ENCODE measurements at places on chromosomes 5 and 9.
A peak's percentile ranks its signal among the peaks of the same experiment; 100 is the strongest.

DNA sequence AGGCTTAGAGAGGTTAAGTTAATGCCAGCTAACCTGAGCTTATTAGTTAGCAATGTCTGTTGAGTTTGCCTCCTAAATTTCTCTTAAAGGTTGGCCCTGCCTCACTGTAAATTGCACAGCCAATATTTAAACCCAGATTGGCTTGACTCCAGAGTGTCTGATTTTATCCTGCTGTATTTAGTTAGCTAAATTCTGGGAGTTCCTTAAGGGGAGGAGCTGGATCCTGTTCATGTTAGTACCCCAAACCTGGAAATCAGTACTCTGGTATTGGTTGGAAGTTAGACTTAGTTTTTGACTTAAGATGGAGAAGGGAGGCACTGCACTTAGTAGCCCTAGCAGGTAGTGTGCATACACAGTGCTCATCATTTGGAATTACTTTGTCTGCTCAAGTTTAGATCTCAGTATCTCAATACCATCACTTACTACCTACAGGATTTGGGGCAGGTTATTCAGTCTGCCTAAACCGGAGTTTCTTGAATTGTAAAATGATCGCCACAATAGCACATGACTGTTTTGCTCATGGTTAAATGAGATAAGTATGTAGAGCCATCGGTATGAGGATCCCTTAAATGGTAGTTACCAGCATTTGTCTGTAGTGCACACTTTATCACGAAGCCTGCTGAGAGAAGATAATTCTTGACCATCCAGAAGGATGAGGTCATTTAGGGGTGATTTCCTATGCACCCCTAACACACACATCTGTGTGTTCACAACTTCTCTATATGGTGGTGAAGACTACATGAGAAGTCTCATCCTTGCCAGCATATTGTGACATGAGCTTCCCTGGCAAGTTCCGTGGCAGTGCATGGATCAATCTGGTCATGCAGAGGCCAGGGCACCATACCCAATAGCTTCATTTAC lies 264.8 kb upstream of the TRIM32 start:
- no peak for DNase-seq

GRCh38 chr5:142874540-142874939 lies 104.4 kb downstream of the ARHGAP26 start:
- no peak for DNase-seq

DNA sequence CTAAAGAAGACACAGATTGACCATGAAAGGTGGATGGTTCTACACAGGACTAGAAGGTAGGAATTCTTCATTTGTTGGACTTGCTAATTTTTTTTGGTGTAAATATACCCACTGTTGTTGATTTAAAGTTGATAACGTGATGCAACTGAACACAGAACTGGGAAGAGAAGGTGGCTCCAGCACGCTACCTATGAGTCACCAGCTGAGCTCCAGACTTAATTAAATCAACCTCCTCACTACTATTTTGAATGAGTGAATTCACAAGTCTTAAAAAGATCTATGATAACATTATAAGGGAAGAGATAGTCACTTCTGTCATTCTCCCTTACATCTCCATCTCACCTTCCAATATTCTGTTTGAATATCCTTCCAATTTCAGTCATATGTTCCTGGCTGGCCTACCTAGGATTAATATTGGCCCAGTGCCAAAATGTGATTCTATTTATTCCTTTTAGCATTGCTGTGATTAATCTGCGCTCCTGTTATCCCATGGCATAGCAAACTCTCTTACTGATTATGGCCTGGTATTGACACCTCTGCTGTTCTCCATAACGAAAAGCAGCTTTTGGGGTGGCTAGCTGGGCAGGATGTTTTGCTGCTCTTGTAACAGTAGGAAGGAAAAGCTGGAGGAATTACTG lies 135.9 kb upstream of the CCDC152 start:
- no peak for DNase-seq

GRCh38 chr5:158013939-158014338 lies 155.0 kb upstream of the CLINT1 start:
- DNase-seq = no peak

DNA sequence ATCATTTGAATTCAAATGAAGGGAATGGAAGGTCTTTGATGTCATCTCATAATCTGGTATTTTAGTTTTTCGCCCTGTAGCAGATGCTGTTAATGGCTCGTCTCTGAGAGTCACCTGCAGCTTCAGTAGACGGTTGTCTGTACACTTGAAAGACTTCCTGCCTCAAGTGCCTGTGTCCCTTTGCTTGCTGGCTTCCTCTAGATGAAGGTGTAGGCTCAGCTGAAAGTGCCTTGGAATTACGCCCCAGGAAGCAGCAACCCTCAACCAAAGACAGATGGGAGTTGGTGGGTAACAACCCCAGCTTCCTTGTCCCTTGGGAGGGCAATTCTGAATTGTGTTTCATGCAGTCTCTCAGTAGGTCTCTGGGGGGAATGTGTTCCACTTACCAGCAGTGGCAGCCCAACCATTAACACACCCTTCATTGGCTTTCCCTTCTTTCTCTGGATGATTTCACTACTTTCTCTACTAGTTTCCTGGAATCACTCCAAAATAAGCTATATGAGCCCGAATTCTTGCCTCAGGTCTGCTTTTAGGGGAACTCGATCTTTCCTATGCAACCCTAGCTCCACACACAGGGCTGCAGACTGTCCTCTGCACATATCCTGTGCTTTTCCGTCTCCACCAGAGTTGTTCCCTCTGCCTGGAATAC lies 395.6 kb downstream of the DMAC1 start:
- no peak for DNase-seq

DNA sequence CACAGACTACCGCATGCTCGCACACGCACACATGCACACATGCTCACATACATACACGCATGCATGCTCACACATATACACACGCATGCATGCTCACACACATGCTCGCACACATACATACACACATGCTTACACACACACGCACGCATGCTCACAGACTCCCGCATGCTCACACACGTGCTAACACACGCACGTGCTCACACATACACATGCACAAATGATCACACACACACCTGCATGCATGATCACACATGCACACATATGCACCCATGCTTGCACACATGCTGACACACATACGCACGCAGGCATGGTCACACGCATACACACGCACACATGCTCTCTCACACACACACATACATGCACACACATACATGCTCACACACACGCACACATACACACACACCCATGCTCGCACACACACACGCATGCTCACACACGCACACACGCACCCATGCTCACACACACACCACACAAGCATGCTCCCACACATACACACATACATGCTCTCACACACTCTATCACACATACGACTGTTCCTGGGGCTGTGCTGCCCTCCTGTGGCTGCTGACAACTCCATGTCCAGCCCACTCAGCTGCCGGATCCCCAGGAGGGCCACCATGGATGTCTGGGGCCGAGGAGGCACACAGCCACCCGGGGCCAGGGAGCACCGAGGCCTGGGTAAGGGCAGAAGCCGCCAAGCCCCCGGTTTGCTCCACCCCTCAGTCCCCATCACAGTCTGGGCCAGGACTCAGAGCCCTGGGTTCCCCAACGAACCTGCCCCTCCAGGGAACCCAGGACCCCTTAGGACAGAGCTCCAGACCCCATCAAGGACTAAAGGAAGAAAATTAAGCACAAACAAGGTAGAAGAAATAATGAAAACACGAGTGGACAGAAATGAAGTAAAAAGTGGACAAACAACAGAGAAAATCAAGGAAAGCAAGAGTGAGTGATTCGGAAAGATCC lies 31.4 kb upstream of the EGFL7 start:
- peak; percentile 61 for DNase-seq

DNA sequence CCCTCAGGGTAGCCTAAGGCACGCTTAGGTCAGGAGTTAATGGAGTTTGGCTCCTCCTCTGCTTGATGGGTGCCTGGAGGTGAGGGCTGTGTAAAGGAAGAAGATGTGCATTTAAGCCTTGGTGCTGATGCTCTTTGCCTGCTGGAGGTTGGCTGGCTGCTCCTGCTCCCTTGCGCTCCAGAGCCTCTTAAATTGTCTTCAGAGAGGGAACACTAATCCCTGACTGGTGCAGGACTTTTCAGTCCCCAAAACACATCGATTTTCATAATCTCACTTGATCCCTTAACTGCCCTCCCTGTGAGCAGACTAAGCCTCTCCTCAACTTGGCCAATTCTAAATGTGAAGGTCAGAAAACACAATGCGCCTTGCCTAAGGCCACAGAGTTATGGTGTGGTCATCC lies 16.2 kb upstream of the TCOF1 start:
- no peak for DNase-seq

- DNase-seq = no peak
These were observed 302.1 kb downstream of the CSNK1G3 start for GRCh38 chr5:123813937-123814624.

DNA sequence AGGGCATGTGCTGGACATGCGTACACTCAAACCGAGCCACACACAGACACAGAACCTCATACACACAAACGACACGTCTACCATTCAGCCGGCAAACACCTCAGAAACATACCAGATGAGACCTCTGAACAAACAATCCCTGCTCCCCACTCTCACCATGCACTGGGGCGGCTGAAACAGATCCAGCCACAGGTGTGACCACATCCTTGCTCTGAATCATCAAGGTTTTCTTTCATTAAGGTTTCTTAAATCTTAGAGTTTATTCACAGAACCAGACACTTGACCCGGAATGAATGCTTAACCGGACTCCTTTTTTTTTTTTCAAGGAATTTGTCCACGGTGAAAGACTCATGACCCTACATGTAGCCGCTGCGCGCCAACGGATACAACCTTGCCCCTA lies 26.2 kb downstream of the TERT start:
- DNase-seq = no peak

- no peak for DNase-seq
These were observed 33.3 kb upstream of the EPB41L4B start for GRCh38 chr9:109354190-109354589.

DNA sequence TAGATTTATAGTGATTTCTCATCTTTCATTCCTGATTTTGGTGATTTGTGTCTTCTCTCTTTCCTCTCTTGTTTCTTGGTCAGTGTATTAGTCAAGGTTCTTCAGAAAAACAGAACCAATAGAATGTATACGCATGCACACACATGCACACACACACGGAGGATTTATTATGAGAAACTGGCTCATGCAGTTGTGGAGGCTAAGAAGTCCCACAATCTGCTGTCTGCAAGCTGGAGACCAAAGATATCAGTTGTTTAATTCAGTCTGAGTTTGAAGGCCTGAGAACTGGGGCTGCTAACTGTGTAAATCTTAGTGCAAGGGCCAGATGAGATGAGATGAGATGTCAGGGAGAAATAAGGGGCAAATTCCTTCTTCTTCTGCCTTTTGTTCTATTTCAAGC lies 5.7 kb upstream of the RPS23 start:
- no peak for DNase-seq

DNA sequence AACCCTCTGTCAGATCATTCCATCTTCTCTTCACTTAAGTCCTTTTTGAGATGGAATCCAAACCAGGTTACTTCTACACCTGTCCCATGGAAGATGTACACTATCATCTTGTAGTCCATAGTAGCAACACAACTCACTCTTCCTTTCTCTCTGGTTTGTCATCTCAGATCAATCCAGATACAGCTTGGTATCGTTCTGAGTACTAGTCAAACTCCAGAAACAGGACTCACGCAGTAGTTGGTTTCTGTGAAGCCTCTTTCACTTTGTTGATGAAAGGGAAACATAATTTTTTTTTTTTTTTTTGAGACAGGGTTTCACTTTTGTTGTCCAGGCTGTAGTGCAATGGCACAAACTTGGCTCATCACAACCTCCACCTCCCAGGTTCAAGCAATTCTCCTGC lies 484.0 kb downstream of the PRDM9 start:
- no peak for DNase-seq

DNA sequence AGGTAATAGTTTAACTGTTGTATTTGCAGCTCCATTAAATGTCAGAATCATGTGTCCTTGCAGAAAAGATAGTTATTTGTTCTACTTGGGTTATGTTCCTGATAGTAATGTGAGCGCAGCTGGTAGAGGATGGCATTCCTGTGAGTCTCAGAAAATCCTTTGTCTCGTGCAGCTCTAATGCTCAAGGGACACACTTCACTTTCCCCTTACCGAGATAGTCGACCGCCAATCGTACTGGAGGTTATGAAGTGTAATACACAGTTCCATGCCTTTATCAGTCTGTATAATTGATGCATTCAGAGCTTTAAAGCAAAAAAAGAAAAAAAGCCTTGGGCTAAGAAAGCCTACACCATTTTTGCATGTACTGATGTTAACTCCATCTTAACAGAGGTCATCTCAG lies 60.2 kb upstream of the SRP19 start:
- DNase-seq = no peak

GRCh38 chr5:94691949-94692348 lies 73.5 kb downstream of the SLF1 start:
- DNase-seq = no peak

DNA sequence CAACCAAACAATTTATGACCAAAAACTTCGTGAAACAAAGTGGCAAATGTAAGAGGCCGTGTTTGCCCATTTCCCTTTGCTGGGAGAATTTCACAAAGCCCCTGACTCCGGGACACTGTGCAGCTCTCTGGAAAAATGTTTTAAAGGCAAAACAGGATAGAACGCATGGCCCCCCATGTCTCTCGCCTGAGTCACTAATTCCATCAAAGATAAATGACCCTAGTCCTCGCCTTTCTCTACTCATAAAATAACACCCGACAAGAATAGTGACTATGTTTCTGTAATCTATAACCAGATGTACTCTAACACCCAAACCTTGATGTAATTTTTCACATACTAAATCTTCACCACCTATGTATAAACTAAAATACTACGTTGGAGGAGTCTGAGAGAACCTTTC lies 55.7 kb upstream of the SAP30L start:
- no peak for DNase-seq

GRCh38 chr5:38922199-38922598 lies 76.4 kb downstream of the OSMR start:
- no peak for DNase-seq

GRCh38 chr9:27276193-27277030 lies 20.5 kb downstream of the EQTN start:
- DNase-seq = no peak

- no peak for DNase-seq
These were observed 450.0 kb downstream of the TLE1 start for GRCh38 chr9:81239388-81239787.

DNA sequence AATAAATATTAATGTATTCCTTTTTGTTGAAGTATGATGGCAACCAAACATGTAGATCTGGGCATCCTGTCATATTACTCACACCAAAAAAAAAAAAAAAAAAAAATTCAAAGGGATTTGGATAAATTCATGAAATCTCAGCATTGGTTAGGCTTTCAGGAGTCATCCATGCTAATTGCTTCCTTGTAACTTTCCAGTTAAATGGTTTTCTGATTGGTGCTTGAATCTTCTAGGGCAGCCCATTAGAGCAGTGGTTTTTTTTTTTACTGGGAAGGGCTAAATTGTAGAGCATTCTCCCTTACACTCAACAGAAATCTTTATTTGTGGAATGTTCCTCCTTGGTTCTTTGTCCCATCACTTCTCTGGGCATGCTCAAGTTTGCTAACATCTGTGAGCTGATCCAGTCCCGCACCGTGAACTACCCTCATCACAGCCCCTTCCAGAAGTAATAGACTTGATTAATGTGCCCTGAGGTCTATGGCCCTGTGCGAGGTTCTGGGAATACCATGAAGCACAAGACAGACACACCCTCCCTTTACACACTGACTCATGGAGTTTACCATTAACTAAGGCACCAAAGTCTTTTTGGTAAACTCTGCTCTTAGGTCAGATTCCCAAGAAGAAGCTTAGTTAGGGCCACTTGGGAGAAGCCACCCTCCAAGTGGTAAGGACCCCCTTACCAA lies 56.0 kb downstream of the RGS3 start:
- DNase-seq = no peak

- DNase-seq = no peak
These were observed 109.9 kb upstream of the C9orf72 start for GRCh38 chr9:27683181-27683580.
